ENCODE measurements at places on chromosomes 12 and 14.
A peak's percentile ranks its signal among the peaks of the same experiment; 100 is the strongest.

DNA sequence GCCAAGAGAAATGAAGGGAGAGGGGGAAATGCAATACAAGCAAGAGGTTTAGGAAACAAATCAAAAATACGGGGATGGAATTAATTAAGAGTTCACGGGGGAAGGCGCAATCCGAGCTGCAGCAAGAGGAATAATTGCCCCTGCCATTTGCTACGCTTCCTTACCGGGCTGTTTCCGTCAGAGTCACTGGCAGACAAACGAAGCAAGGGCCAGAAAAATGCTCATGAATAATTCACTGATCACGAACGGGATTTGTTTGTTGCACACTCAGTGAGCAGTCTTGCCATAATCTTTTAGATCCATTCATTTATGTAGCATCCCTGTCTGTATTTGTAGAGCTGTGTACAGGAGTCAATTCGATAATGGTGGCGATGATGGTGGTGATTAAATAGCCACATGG is 39.0 kb downstream of the PLXNC1 start:
- no peak for DNase-seq

GRCh38 chr12:55728186-55728938 is 447 bp downstream of the CD63 start:
- DNase-seq = peak; percentile 55

- no peak for DNase-seq
Measured at GRCh38 chr12:98280621-98281020, 234.8 kb upstream of the TMPO start.

DNA sequence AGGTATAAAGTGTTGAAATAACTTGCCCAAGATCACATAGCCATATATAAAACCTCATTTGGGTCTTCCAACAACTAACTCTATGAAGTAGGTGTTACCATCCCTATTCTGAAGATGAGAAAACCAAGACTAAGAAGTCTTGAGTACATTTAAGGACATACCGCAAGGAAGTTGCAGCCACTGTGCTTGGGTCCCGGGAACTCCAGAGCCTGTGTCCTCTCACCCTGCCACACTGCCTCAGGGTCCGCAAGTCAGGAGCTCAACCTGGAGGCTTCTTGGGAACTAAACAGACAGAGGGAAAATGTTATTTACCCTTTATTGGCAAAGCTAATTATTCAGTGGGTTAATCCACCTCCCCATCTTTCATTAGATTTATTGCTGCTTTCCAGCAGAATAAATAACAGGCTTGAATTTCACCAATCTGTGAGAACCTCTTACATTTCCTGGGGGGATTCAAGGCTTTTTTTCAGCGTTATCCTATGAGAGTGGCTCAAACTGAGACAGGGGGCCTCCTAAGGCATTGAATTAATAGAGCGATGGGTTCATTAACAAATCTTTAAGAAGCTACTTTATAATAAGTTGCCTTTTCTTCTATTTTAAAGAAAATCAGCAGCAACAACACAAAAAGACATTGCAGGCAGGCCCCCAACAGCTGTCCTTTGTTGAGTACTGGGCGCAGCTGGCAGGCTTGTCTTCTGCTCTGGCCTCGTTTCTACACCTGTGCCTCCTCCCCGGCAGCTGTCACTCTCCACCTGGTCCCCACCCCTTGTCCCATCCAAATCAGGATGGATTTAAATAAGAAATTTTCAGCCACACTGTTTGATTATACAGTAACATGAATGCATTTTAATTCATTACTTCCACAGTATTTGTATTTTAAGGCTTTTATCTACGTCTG is 25.3 kb downstream of the PHLDA1 start:
- DNase-seq = no peak

GRCh38 chr14:96096639-96097610 is 57.8 kb downstream of the C14orf132 start:
- no peak for DNase-seq

DNA sequence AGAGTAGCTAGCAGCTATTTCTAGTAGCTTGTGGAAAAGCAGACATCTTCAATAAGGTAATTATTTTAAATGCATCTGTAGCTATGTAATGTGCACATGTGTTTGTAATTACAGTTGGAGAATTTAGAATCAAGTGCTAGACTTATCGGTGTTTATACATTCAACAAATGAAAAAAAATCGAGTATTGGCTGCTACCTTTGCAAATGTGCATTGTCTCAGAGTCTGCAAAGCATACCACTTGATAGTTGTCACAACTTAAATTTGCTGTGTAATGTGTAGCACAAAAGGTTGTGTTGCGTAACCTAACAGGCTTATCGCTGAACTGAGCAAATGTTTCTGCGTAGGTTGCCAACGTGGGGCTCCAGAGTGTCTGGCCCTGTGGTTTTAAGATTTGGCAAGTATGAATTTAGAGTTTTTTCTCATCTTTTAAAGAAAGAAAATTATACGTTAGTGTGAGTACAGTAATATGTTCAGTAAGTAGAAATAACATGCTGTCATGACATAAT is 44.3 kb downstream of the TMTC2 start:
- no peak for DNase-seq

- DNase-seq = no peak
Measured at GRCh38 chr12:68487721-68488309, 122.9 kb upstream of the RAP1B start.

Data from RWPE1 (cell line).